ENCODE measurements at places on chromosomes 16 and 17.
A peak's percentile ranks its signal among the peaks of the same experiment; 100 is the strongest.

GRCh38 chr16:56275076-56275475 is 83.8 kb downstream of the GNAO1 start:
- no peak for DNase-seq

DNA sequence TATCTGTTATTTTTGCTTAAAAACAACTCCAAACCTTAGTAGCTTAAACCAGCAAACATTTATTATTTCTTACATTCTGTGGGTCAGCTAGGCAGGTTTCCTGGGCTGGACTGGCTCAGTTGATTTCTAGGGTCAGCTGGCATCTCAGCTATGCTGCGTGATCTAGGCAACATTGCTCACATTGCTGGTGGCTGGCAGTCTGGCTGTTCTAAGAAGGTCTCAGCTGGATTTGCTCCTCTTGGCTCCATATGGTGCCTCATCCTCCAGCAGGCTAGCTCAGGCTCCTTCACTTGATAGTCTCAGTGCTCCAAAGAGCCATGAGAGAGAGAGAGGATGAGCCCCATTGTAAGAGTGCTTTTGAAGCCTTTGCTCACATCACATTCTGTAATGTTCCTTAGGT is 470.6 kb upstream of the CDH5 start:
- DNase-seq = no peak

GRCh38 chr17:59892251-59892923 is 356 bp downstream of the TUBD1 start:
- peak; percentile 72 for DNase-seq

DNA sequence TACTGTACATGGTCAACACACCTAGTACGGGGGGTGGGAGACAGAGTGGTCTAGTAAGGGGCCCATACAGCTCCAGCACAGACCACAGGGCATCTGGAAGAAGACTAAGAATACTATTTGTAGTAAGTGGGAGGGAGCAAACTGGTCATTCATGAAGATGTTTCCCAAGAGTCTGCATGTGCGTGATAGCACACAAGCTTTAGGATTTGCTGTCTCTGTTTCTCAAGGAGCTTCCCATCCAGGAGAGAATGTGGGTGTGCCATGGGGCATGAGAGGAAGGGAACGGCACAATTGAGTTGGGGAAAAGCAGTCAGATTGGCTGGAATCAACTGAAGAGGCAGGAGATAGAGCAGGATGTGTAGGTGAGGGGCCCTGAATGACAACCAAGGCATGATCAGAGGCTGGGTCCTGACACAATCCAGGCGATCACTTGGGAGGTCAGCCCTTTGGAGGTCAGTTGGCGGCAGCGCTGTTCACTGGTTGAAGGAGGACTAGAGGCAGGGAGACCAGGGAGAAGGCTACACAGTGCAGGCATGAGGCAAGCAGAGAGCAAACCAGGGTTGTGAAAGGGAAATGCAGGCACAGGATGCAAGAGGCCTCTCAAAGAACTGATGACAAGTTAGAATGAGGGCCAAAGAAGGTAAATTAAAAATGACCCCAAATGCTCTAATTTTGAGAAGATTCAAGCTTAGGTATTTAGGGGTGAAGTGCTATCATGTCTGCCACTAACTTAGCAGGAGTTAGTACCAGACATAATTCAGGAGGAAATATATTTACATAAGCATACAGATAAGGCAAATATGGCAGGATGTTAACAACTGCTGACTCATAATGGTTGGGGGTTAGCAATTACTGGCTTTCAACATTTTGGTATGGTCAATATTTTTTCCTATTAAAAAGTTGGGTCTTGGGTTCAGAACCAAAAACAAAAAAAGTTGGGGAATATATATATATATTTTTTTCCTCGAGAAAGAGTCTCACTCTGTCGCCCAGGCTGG is 10.3 kb downstream of the UBE2O start:
- no peak for DNase-seq

- no peak for DNase-seq
Observed at GRCh38 chr17:75475851-75476250, 19.4 kb downstream of the TMEM94 start.

DNA sequence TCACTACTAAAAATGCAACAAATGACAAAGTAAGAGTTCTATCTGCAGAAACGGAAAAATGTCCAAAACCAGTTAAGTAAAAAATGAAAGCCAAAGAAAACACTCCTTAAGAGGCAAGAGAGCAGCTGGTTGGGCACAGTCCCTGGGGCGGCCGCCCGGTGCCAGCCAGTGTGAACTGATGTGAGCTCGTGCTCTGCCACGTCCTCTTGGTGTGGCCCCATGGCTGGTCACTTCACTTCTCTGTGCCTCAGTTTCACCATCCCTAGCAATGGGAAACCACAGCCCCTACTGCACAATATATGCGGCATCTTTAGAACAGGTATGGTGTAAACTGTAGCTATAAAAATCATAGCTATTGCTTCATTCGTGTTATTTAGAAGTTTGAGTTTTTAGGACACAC is 21.2 kb downstream of the USP36 start:
- no peak for DNase-seq

- no peak for DNase-seq
Observed at GRCh38 chr16:88768071-88768783, 16.8 kb downstream of the PIEZO1 start.

DNA sequence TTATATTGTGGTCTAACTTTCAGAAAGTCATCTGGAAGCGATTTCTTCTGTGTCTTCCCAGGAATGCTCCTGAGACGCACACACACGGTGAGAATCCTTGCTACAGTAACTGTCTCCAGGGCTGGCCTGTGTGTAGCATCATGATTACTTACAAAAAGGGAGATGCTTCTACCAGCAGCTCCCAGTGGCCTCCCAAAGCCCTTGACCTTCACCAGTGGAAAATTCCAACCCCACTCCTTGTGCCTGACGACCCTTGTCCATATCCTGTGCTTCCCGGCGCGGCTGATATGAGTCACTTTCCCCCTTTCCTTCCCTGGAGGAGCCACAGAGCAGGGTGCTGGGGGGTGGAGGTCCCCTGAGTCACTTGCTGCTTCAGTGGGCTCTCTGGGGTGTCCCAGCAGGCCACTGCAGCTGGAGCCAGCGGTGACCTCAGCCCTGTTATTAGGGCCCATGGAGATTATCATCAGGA is 22.1 kb upstream of the NAT9 start:
- no peak for DNase-seq

- no peak for DNase-seq
Observed at GRCh38 chr17:30326809-30327208, 7.0 kb downstream of the TMIGD1 start.

GRCh38 chr17:43599835-43600234 is 53.7 kb upstream of the ETV4 start:
- no peak for DNase-seq

DNA sequence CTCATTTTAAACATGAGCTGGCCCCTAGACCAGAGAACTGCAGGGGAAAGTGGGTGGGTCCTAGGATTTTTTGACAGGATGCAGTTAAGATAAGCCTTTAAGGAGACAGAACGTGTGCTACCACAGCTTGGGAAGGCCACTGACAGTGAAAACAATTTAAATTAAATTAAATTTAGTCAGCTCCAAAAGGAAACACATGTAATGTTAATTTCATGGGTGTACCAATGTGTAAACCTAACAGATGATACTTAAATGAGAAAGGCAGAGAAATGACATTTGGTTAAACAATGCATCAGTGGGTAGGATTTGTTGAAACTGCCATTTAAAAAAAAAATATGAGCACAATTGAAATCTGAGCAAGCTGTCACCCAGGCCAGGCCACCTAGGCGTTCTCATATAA is 250.8 kb downstream of the XYLT1 start:
- DNase-seq = no peak

DNA sequence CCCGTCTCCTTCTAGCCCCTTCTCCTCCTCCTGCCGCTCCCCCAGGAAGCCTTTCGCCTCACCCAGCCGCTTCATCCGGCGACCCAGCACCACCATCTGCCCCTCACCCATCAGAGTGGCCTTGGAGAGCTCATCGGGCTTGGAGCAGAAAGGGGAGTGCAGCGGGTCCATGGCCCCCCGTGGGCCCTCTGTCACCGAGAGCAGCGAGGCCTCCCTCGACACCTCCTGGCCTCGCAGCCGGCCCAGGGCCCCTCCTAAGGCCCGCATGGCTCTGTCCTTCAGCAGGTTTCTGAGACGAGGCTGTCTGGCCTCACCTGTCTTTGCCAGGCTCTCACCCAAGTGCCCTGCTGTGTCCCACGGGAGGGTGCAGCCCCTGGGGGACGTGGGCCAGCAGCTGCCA is 87.9 kb downstream of the RGS9 start:
- no peak for DNase-seq

DNA sequence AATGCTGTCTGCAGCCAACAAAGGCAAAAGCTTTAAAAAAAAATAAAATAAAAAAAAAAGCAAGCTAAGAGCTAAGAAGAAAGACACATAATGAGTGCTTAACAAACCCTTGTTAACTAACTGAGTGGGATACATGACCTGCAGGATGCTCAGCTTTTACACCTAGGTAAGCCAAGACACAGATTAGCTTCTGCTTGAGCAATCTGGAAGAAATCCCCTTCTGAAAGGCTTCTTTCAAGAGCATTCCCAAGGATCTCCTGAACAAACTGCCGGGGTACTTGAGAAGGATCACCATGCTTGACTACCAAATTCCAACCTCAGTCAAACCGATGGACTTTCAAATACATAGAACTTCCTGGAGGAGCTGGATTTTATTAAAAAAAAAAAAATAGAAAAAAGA is 92.9 kb downstream of the SMG6 start:
- no peak for DNase-seq

- DNase-seq = peak; percentile 59
Observed at GRCh38 chr17:45410144-45411091, 22.3 kb downstream of the ARHGAP27 start.

DNA sequence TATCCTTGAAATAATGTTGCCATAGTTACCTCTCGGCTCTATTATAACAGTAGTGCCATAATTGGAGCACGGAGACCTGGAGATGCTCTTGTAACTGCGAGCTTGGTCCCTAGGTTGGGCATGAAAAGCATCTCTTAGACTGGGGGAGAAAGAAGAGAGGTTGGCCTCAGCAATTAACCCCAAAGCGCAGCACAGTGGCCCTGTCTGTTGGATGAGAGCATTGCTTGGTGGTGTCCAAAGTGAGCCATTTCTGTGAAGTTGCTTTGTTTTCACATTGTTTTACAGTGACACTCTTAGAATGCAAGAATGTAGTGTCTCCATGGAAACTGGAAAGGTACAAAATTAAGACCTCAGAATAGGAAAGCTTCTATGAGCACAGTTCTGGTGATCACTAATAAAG is 660.7 kb upstream of the EEF2KMT start:
- no peak for DNase-seq

DNA sequence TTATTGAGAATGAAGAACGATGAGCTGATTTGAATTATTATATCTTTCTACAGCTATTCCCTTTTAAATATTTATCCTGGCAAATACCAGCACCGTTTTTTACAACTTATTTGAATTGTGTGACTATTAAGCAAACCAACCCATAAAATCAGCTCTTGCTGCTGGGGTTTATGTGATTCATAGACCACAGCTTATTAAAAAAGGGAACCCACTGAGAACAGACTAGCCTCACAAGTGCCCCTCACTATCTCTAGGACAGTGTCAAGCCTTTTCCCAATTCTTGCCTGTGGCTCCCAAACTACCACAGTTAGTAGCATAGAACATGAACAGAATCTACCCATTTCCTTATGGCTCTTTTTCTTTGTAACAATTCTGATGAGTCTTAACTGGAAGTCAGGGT is 6.1 kb upstream of the LIG3 start:
- no peak for DNase-seq

DNA sequence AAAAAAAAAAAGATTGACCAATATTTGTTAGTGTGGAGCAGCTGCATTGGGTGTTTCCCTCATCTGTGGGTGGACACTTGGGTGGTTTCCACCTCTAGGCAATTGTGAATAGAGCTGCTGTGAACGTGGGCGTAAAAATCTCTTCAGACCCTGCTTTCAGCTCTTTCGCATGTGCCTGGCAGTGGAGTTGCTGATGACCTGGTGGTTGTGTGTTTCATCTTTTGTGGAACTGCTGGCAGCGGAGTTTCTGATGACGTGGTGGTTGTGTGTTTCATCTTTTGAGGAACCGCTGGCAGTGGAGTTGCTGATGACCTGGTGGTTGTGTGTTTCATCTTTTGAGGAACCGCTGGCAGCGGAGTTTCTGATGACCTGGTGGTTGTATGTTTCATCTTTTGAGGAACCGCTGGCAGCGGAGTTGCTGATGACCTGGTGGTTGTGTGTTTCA is 21.4 kb downstream of the ZC3H18 start:
- no peak for DNase-seq

DNA sequence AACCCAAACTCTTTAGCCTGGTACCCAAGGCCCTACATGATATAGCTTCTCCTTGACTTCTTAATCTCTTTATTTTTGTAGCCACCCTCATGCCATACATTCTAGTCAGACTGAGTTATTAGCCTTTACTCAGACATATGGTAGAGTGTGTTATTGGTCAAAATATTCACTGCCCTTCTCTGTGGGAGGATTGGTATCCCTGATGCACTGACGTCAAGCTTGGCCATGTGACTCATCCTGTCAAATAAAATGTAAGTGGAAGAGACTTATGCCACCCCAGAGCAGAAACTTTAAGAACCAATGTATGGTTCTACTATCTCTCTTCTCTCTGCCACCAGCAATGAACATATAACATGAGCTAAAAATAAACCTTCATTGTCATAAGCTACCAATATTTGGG is 12.2 kb upstream of the BEAN1 start:
- no peak for DNase-seq

GRCh38 chr17:81340607-81341515 is 45.8 kb upstream of the SLC38A10 start:
- peak; percentile 65 for DNase-seq

DNA sequence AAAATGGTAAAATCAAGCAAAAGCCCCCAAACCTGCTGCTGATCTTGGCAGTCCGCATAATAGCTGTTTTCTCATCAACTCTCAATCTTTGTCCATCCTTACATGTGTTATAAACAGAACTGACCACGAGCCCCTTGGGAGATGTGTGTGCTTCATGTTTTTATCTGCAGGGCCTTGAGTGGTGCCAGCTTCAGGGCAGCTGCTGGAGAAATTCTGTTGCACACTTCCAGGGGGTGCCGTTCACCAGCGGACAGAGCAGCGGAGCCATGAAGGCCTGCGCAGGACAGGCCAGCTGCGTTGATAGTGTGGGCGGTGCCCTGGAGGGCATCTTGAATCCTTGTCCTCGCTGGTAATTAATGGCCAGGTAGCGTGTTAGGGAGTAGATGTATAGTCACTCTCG is 20.1 kb downstream of the MPRIP start:
- peak; percentile 23 for DNase-seq

GRCh38 chr17:13395862-13396261 is 205.9 kb downstream of the HS3ST3A1 start:
- no peak for DNase-seq
